GM04503 (cell line): ENCODE measurements at places on chromosomes 5 and 9.

GRCh38 chr9:68651280-68651893 lies 53.7 kb upstream of the PIP5K1B start:
- DNase-seq, result no peak

- no peak for DNase-seq
Observed at GRCh38 chr9:36800455-36800854, 227.8 kb downstream of the MELK start.

DNA sequence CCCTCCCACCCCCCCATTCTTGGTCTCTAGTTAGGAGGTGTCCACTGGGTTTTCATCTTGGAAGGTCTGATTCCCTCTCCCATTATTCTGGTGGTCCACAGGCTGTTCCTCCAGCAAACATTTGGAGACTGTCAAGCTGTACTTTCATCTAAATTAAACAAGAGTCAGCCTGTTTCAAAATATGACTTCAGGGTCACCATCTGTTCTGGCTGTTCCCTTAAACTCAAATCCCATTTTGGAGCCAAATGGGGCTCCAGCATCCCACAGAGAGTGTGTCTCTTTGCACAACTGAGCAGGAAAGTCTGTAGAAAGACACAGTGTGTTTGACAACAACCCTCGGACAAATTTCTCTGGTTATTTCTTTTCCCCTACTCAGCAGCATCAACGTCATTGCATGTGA lies 20.5 kb downstream of the COL15A1 start:
- DNase-seq, result no peak

DNA sequence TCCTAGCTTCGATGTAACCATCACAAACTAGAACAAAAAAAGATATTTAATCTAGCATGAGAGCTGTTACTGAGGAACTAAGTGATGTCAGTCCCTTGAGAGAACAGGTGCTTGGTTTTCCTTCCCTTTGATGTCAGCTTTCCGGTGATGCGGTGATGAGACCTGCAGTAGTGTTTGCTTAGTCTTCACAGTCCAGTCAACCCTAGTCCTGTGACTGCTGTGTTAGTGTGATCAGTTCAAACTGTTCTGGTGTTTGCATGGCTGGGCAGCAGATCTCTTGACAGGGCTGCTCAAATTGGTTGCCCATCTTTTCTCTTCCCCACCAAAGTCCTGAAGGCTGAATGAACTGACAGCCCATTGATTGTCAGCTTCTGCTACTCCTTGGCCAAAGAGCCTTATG lies 608.6 kb upstream of the DAB2 start:
- no peak for DNase-seq

GRCh38 chr9:114210691-114211276 lies 55.4 kb downstream of the COL27A1 start:
- no peak for DNase-seq

DNA sequence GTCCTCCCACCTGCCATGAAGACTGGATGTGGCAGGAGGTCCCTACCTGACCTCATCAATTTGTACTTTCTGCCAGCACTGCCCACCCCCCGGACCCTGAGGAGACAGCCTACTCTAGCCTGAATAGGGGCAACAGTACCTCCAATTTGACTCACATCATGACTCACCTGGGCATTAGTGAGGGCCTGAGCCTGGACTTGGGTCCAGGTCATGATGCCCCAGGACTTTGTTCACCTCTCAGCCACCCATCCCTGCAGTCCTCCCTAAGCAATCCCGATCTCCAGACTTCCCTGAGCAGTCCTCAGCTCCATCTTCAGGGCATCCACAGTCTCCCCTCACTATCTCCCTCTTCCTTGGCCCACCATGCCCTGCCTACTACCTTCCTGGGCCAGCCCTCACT lies 28.1 kb downstream of the KIF2A start:
- DNase-seq, result no peak

- DNase-seq, result no peak
Observed at GRCh38 chr5:111933086-111933485, 176.1 kb upstream of the NREP start.

DNA sequence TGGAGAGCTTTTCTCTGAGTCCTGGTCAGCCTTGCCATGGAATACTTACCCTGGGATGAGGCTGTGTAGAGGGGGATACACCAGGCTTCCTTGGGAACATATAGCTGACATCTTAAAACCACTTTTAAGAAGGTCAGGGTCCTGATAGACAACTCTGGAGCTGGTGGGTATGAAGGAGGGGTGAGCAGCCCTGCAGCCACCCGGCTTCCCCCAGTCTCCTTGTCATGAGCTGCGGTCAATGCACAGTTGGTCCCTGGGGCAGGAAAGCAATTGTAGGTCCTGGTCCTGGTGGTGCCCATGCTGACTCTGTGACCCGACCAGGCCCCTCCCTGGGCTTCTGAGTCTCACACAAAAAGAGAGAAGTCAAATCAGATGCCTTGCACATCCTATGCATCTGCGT lies 63.6 kb downstream of the MRPL36 start:
- no peak for DNase-seq

DNA sequence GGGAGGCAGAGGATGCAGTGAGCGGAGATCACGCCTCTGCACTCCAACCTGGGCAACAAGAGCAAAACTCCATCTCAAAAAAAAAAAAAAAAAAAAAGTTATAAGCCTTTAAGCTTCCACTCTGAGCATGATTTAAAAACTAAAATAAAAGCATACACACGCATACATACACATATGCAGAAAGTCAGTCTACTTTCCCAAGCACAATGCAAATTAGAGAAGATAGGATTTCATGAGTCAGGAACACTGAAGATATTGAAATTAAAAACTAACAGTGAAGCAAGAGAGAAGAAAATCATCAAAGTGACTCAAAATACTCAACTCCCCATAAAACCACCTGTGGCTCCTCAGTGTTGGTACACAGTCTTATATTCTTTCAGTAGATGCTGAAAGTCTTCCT lies 1009.5 kb upstream of the WWC1 start:
- no peak for DNase-seq

DNA sequence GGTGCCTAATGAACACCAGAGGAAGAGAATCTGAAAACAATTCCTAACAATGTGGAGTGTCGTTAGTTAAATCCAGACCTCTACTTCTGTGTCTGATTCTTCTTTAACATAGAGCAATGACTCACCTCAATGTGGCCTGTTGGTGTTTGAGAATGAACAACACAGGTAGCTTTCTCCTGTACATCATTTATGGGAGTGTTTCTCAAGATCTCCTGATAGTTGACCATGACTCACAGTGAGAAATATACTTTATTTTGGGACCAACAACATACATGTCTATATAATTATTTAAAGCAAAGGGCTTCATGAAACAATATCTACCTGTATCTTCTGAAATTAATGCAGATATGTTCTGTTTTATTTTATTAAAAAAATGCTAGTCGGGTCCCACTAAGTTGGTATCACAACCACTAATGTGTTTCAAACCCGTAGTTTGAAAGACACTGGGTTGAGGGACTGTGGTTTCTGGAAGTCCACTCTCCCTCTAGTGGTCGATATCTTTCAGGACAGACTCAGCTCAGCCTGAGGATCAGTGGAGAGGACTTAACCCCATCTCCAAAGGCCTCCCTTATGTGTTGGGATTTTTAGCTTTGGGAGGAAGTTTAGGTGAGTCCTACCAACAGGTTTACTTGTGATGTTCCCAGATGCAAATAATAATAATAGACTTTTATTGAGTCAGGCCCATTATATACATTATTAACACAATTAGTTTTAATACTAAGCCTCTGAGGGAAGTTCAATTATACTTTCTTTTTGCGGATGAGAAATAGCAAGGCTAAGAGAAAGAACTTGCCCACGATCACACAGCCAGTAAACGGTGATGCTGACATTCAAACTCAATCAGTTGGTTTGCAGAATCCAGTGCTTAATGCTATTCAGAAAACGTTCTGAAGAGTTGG lies 70.0 kb upstream of the KLF9 start:
- DNase-seq, result no peak

GRCh38 chr9:134965851-134966250 lies 48.1 kb upstream of the FCN1 start:
- no peak for DNase-seq

DNA sequence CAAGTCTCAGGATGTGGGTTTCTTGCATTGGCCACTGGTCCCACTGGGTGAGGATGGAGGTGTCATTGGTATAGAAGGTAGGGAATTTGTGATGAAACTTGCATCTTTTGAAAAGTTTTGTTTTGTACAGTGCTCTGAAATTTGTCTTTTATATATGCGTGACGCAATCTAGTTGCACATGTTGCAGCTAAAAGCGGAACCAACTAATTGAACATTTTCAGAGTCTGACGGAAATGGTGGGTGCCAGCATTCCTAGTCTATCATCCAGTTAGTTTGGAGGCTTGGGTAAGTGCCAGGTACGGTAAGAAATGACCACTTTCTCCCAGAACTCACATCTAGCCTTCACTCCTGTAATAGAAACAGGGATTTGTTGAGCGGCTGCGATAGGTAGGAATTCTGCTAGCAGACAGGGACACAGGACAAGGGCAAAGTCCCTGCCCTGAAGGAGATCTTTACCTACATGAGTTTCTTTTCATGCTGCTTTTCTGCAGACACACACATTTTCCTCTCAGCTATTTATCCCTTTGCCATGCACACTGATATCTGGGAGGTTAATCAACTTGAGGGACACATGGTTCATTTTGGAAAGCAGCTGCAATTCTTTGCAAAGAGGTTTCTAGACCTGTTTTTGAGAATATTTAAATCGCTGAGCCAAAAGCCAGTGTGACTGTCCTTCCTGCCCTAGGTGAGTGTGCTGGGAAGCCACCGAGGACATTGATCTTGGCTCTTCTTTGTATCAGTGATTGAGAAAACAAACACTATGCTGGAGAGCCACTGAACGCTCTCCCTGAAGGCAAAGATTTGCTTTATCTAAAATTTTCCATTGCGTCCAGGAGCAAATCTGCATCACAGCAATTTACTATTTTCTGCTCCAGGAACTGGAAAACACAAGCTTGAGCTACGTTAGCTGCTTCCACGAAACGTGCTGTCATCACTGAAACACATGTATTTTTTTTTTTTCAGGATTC lies 89.7 kb downstream of the DAP start:
- no peak for DNase-seq

GRCh38 chr9:129275626-129276247 lies 97.7 kb upstream of the IER5L start:
- DNase-seq, result no peak

- peak; percentile 20 for DNase-seq
Observed at GRCh38 chr9:104279535-104280177, 185.5 kb downstream of the SMC2 start.

- no peak for DNase-seq
Observed at GRCh38 chr5:111070272-111071134, 1.0 kb upstream of the TSLP start.

DNA sequence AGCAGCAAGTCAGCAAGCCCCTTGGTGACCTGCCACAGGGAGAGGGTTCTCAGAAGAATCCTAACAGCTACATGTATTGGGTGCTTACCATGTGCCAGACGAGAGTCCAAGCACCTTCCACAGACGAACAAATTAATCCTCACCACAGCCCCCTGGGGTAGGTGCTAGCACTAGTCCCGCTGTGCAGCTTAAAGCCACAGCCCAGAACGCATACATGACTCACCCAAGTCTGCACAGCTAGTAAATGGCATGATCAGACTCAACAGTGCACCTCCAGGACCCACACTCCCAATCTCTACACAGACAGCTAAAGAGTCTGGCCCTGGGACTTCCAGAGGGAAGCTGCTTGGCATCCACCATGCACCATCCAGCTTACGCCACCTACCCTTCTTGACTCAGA lies 111.5 kb downstream of the PAX5 start:
- DNase-seq, result no peak

DNA sequence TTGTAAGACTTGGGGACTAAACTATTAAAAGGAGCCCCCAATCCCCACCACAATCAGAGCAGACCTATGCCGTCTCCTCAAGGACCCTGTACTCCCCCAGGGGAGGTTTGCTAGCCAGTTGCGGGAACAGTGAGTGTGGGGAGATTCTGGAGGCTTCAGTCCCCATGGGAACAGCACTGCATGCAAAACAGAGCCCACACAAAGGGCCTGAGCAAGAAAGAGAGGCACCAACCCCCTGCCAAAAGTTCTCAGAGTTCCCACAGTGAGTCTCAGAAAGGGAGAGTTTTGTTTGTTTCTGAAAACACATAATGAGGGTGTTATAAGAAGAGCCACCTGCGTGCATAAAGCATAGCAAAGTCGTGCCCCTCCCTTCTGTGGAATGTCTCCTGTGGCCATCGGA lies 56.6 kb downstream of the CFAP90 start:
- no peak for DNase-seq

DNA sequence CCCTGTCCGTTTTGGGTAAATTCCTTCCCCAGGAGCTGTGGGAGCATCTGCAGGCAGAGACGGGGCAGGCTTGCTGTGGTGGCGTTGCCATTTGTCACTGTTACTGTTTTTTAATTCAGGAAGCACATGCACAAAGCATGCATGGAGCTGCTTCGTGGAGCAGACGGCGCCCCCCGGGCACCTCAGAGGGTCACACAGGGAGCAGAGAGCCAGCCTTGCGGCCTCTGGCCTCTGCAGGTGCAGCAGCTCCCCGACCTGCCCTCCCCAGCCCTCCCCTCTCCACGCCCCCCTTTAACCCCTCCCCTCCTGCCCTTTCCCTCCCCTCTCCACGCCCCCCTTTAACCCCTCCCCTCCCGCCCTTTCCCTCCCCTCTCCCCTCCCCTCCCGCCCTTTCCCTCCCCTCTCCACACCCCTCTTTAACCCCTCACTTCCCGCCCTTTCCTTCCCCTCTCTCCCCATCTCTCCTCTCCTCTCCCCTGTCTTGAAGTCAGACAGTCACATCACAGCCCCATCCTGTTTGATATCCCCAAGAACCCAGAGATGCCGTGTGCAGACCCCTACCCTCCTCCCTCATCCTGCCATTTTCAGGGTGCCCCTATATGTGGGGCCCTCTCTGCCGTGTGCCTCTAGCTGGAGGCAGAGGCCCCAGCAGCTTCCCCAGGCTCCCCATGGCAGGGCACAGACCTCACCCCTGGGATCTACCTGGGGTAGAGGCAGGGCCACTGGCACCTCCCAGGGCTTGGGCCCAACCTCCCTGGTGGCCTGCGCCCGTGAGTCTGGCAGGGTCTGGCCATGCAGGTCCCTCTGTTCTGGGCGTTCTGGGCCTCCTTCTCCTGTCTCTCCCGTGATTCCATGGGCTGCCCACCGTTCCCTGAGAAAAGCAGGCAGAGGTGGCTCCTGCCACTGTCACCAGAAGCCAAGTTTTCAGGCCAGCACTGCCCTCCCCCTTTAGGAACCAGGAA lies 29.6 kb upstream of the UBAC1 start:
- no peak for DNase-seq

DNA sequence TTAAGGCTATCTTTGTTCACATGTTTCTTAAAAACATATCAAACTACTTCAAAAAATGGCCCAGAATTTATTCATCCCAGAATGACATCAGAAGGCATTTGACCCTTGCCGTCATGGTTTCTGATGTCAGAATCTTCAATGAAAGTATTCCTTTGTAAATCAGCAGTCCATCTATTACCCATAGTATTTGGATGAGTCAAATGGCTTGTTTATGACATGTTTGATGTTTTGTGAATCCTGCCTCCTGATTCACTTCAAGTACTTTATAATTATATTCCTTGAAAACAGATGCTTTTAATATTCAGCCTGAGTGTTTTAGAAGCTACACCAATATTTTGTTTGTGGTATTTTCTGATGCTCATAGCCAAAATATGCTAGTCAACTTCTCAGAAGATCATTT lies 200.8 kb upstream of the MEF2C start:
- peak; percentile 93 for DNase-seq
